ENCODE measurements at places on chromosomes 2 and 18. TPM values are rescaled to one million over a fixed set of nuclear protein-coding genes. Genes with fewer than 3 reads are reported as not detected.

The B3GNT7 gene
- 5.5 TPM for total RNA-seq

The NYAP2 gene
- total RNA-seq = 0.32 TPM

The CLEC4F gene
- not detected for total RNA-seq

The CYB5A gene
- total RNA-seq = 74.4 TPM

The MARCHF4 gene
- not detected for total RNA-seq

The MLPH gene
- 5.3 TPM for total RNA-seq

The CERS6 gene
- 14.8 TPM for total RNA-seq

The HRH4 gene
- 0.28 TPM for total RNA-seq

The PUM2 gene
- total RNA-seq = 53.6 TPM

The ARHGEF33 gene
- not detected for total RNA-seq

The SLC20A1 gene
- total RNA-seq = 18.5 TPM

The ALPG gene
- total RNA-seq = not detected

The KCTD1 gene
- total RNA-seq = 70.0 TPM

The FOXD4L1 gene
- total RNA-seq = 0.16 TPM

The HOXD13 gene
- total RNA-seq = not detected

The C1GALT1C1L gene
- total RNA-seq = 0.16 TPM

The DNAJC5G gene
- not detected for total RNA-seq

The GULP1 gene
- total RNA-seq = 10.2 TPM

The EGR4 gene
- total RNA-seq = not detected

The PLGLB2 gene
- total RNA-seq = 0.20 TPM

The KYNU gene
- 33.6 TPM for total RNA-seq

The HDLBP gene
- total RNA-seq = 320 TPM

The PDCD1 gene
- 0.20 TPM for total RNA-seq

The AQP12A gene
- total RNA-seq = not detected

The MOGAT1 gene
- not detected for total RNA-seq

The POMC gene
- total RNA-seq = 0.44 TPM

The FANCL gene
- 9.2 TPM for total RNA-seq

The NPHP1 gene
- 0.84 TPM for total RNA-seq

The CIDEA gene
- total RNA-seq = 0.80 TPM
